Central memory CD4-positive, alpha-beta T cell (primary cell): ENCODE measurements at places on chromosomes 6 and 20.

DNA sequence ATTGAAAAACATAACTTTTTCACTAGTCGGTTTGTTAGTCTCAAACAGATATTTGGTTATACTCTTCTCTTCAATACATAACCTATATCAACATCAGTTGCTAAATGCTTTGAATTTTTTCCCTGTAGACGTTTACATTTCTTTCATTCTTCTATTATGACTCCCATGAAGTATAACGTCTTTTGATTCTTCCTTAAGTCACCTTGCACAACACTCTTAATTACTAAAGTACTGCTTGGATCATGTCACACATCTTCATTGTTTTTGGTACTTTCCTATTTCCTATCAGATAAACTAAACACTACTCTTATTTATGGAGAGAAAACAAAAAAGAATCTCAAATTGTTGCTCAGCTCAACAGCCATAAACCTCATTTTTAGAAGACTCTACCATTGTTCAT, 23.0 kb upstream of the BMP5 start:
- no peak for DNase-seq

GRCh38 chr6:158014505-158015187, 33.0 kb downstream of the SYNJ2 start:
- no peak for DNase-seq

DNA sequence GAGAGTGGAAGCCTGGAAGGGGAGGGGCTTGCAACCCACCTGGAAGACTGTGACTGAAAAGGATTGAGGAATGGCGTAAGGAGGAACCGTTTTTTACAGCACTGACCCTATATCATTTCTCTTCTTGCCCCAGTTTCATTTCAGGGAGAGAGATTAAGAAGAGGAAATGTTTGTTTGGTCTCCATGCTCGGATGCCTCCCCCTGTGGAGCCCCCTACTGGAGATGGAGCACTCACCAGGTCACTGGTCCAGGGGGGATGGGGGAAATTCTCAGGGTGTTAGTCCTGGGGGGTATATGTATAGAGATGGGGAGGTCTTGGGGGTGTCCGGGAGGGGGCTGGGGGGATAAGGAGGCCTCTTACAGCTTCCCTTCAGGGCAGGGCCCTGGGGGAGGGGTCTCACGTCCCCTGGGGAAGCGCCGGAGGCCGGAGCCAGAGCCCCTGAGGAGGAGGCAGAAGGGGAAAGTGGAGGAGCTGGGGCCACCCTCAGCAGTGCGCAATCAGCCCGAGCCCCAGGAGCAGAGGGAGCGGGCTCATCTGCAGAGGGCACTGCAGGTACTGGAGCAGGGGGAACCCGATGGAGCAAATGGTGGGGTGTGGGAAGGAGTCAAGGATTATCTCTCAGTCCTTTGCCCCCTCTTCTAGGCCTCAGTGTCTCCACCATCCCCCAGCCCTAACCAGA, 3.2 kb downstream of the CUTA start:
- DNase-seq = no peak

DNA sequence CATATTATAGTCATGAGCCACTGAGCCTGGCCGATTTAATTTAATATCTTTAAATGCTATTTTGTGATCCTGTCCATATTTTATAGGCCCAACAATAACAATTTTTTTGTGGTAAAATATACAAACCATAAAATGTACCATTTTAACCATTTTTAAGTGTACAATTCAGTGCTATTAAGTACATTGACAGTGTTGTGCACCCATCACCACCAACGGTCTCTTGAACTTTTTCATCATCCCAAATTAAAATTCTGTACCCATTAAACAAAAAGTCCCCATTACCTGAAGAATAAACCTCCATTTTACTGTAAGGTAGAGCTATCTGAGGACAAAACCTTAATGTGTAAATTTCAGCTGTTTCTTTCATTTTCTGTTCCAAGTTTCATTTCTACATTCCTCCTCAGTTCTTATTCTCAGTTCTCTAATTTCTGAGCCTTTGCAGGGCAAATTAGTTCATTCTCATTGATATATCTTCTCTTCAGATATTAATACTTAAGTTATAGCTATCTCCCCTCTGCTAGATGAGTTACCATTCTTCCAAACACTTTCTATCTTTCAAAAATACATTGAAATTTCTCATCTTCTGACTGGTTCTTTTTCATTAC, 10.3 kb downstream of the MTO1 start:
- DNase-seq = no peak

GRCh38 chr20:4427940-4428586, 293.6 kb upstream of the PRND start:
- DNase-seq = no peak

DNA sequence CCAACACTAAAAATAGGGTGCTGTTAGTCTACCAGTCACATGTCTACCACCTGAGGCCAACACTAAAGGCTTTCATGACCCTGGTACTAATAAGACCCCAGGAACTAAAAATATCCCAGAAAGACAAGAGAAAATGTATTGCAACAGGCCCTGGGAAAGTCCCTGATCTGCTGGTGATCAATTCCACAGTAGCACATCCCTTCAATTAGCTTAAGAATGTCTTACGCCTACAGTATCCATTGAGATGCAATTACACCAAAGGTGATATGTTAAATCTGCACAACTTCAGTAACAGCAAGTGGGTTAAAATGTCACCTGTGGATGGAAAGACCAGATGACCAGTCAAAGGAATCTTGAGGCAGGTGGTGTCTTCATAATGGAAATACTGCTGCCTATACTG, 3.1 kb downstream of the SEMG1 start:
- DNase-seq = no peak

- DNase-seq = no peak
Observed at GRCh38 chr6:4907602-4908001, 96.2 kb downstream of the RPP40 start.

GRCh38 chr20:63162206-63162795, 53.6 kb downstream of the YTHDF1 start:
- no peak for DNase-seq

DNA sequence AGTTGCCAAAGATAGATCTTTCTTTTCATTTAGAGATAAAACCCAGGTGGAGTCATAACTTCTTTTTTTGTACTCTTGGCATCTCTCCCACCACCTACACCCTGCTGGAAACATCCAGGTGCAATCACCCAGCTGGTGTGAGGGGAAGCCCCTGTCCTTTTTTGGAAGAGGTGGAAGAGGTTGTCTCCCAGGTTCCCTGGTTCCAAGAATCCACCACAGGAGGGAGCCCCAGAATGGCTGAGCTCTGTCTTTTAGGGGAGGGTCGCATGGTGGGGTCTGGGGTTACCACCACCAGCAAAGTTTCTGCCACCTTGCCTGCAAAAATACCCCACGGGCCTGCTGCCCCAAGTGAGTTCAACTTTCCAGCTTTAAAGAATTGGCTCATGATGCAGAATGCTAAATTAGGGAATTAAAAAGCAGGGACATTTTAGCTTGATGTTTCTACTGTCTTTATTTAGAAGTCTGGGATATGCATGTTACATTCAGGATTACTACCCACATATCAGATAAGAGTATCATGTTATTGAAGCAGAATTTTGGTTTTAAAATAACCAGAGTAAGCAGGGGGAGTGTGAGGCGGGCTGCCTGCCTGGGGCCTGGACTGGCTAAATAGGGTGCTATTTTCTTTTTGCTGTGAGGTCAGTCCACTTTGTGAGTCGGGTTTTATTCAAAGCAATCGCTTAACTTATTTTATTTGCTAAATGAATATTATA, 11.0 kb downstream of the SMOC2 start:
- DNase-seq = no peak

GRCh38 chr20:37734228-37734985, 40.6 kb downstream of the CTNNBL1 start:
- no peak for DNase-seq

DNA sequence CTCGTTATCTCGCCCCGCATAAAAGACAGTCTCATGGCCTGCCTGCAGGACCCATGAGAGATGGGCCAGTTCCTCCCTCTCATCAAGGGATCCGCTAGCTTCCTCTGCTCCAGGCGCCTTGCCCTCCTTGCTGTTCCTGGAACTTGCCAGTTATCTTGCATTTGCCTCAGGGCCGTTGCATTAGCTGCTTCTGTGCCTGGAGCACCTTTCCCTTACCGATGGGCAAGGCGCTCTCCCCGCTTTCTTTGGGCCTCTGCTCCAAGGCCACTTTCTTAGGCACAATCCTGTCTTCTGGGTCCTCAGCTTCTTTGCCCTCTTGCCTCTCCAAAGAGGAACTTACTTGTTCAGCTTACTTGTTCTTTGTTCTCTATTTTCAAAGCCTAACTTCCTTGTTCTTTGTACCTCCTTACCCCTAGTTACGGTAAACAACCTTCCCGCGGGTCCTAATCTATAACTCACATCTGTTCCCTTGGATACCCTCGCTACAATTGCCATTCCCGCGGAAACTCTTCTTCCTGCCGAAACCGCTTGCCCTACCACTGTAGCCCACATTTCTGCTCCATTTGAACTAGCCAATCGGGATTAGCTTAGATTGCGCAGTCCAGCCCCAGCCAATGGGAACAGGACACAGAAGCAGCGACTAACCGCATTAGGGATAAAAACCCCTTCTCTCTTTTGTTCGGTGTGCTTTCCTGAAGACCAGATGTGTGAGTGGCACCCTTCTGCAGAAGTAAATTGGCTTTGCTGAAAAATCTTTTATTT, 887 bp upstream of the NSFL1C start:
- no peak for DNase-seq

- no peak for DNase-seq
Observed at GRCh38 chr6:127561660-127562059, 15.3 kb upstream of the C6orf58 start.
